Thoracic aorta (tissue), 2 donors: ENCODE measurements at places on chromosomes 2 and 18.

- DNase-seq = no peak
These were observed 488.7 kb upstream of the TCF4 start for GRCh38 chr18:56076723-56077122.

GRCh38 chr18:49537232-49537896 lies 24.5 kb upstream of the LIPG start:
- DNase-seq = no peak

- DNase-seq = no peak
These were observed 405.7 kb downstream of the FBXO15 start for GRCh38 chr18:73741946-73742345.

DNA sequence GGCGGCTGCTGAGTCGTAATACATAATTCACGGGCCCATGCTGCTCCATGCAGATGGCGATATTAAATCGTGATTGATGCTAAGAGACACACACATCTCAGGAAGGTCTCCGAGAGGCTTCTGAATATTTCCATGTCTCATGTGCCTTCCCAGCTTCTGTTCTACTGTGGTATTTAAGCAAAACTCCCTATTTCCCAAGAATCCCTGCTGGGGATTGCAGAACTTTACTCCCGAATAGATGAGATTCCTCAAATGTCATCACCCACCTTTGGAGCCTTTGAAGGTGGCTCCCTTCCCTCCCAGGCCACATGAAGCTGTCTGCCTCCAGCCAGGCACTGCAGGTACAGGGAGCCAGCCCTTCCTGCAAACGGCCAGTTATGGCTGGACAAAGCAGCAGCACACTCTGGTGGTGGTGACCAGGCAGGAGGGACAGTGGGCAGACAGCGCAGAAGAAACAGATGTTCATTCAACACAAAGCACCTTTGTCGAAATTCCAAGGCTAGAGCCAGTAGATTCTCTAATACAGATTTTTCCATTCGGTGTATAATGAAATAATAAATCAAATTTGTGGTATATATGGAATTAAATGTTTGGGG lies 14.1 kb downstream of the NRP2 start:
- no peak for DNase-seq

GRCh38 chr18:62990653-62991052 lies 275.3 kb downstream of the PHLPP1 start:
- DNase-seq = no peak

GRCh38 chr2:227267410-227268115 lies 57.5 kb upstream of the MFF start:
- DNase-seq = no peak

- no peak for DNase-seq
These were observed 29.4 kb upstream of the ASNSD1 start for GRCh38 chr2:189631849-189632248.

GRCh38 chr18:77373730-77374445 lies 124.2 kb downstream of the GALR1 start:
- no peak for DNase-seq

DNA sequence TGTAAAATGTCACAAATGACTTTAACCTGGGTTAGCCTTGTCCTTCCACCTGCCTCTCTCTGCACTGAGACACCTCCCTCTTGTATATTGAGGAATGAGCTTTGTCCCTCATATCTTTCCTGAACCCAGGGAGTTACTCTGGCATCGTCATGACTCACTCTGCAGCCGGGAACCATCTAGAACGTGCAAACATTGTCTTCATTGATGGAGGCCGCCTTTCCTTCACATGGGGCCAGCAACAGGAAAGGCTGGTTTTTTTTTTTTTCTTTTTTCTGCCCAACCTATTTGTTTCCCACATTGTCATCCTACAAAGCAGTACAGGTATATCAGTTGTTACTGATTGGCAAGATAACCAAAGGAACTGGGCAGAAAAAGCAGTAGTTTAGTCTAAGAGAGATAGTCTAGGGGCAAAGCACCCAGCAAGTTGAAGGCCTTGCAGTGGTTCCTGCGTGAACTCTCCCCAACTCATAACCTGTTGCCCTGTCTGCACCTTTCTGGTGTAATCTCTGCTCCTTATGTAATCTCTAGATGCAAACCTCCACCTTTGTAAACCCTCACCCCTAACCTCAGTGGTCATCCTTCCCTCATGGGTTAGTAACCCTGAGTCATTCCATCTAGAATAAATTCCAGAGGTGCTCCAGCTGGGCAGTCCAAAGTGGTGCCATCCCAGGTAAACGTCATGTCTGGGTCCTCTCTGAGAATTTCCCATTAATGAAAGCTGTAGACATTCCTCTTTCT lies 38.3 kb downstream of the SLC40A1 start:
- DNase-seq = no peak

GRCh38 chr2:221268631-221269030 lies 303.5 kb downstream of the EPHA4 start:
- no peak for DNase-seq

GRCh38 chr2:24125956-24126355 lies 2.7 kb downstream of the FAM228B start:
- no peak for DNase-seq

DNA sequence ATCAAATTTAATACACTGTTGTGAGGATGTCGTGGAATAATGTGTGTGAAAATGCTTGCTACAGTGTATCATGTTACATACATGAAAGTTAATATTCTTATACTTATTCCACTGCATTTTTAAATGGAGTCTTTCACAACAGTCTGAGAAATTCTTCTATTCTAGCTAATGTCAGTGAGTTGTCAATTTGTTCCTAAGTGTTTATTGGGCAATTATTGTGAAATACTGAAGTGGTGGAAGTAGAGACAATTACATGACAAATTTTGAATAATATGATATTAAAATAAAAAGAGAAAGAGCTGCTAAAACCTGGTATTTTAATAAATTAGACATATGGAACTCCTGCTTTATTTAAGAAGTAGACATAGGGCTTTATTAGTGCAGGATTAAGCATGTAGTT lies 176.1 kb downstream of the PTPRM start:
- no peak for DNase-seq

DNA sequence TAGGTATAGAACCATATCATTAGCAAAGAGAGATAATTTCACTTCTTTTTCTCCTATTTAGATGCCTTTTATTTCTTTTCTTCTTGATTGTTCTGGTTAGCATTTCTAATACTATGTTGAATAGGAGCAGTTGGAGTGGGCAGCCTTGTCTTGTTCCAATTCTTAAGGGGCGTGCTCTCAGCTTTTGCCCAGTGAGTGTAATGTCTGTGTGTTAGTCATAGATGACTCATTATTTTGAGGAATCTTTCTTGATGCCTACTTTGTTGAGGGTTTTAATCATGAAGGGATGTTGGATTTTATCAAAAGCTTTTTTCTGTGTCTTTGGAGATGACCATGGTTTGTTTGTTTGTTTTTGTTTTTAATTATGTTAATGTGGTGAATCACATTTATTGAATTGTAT lies 1453.1 kb upstream of the SLC39A10 start:
- DNase-seq = no peak

DNA sequence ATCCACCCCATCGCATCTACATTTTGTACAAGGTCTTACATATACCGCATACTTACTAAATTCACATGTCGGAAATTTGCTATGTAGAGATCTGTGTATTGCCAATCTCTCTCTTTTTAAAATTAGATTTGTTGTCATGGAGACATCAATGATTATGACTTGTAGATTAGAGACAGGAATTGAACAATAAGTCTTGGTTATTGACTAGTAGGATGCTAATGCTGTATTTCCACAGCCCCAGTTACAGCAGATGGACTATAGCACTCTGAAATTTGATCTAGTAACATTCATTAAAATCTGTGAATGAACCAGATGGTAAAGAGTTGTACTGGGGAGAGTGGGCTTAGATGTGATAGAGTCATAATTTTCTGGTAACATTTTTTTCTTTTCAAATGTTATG lies 805.7 kb downstream of the SLC4A3 start:
- no peak for DNase-seq

DNA sequence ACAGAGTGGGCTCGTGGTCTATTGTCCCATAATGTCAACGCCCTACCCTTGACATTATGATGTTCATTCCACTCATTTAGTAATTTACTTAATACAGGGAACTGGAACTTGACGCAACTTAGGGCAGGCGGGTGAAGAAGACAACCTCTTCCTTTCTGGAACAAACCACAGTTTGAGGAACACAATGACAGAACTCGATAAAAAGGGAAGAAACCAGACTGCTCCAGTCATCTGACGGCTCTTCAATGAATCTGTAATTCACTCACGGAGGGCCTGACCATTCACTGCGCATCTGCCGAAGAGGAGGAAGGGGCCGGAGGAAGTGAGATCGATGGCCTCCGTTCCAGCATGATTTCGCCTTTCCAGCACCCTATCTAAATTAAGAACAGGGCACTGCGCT lies 83.2 kb downstream of the BCL2 start:
- no peak for DNase-seq

GRCh38 chr18:36757081-36757480 lies 71.7 kb downstream of the TPGS2 start:
- DNase-seq = no peak

- DNase-seq = no peak
These were observed 62.9 kb upstream of the CDKL4 start for GRCh38 chr2:39306626-39307025.

- no peak for DNase-seq
These were observed 219.2 kb downstream of the FHOD3 start for GRCh38 chr18:36516726-36517125.

DNA sequence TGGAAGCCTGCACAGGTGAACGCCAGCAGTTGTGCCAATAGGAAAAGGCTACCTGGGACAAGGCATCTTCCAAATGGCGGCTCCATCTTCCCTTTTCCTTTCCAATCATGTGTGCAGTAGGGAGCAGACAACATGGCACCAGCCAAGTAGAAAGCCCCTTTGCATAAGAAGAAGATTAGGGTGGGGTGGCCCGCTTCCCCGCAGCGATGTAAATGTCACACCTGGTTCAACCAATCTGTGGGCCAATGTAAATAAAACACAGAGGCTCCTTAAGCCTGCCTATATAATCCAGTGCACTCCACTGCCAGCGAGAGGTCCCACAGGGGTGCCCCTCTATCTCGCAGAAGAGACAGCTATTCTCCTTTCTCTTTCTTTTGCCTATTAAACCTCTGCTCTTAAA lies 468.4 kb upstream of the CRIM1 start:
- DNase-seq = no peak

- no peak for DNase-seq
These were observed 114.5 kb downstream of the ERBB4 start for GRCh38 chr2:212424082-212424481.

DNA sequence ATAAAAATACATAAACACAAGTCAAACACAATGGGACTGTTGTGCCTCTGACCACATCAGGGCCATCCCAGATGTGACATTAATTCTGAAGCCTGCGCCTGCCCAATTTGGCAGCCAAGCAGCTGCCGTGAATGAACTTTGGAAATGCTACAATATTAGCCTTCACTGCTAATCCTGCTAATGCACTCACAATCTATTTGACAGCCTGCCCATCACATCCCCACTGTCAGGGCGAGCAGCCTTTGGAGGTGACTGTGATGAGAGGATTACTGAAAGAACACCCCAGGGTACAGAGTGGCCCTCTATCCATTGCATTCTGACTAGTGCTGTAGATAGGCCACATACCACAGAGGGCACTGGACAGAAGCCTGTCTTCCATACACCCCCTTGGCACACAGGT lies 21.6 kb downstream of the OSR1 start:
- no peak for DNase-seq

DNA sequence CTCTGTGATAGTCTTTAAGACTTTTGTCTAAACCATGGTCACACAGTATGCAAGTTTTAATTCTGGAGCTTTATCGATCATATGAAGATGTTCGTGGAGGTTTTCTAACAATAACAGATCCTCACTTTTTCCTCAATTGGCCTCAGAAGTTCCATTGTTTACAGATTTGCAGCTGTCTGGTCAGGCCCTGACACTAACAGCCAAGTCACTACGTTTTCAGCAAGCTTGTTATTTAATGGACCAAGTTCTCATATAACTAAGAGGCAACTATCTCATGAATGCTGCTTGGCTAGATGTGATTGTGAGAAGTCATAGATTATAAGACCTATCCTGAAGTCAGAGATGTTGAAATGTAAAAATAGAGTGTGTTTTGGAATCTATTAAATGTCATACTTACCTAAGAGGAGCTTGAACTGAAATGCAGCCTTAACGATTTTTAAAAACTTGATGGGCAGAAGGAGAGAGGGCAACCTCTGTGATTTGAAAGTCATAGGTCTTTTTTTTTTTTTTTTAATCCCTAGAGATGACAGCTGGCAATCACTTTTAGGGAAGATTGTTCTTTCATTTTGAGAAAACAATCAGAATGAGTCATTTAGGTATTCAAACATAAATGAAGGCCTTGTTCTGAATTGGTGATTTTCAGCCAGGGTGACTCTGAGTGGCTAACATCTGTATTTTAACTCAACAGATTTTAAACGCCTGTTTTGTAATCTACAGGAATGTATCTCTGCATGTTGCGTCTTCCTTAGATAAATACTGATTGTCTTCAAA lies 48.4 kb upstream of the NEMP2 start:
- no peak for DNase-seq

DNA sequence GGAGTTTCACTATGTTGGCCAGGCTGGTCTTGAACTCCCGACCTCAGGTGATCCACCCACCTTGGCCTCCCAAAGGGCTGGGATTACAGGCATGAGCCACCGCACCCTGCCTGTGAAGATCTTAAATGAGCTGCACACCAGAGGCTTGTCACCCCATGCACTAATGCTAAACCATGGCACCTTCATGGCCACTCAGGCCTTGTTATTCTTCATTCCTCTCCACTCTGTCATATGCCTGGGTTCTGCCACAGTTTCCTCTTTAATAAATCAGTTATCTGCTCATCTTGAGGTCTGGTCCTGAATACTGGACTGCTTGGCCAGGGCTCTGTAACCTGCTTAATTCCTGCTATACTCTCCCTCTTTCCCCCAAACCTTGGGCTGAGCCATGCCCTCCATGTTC lies 303.9 kb upstream of the FBXO11 start:
- no peak for DNase-seq

DNA sequence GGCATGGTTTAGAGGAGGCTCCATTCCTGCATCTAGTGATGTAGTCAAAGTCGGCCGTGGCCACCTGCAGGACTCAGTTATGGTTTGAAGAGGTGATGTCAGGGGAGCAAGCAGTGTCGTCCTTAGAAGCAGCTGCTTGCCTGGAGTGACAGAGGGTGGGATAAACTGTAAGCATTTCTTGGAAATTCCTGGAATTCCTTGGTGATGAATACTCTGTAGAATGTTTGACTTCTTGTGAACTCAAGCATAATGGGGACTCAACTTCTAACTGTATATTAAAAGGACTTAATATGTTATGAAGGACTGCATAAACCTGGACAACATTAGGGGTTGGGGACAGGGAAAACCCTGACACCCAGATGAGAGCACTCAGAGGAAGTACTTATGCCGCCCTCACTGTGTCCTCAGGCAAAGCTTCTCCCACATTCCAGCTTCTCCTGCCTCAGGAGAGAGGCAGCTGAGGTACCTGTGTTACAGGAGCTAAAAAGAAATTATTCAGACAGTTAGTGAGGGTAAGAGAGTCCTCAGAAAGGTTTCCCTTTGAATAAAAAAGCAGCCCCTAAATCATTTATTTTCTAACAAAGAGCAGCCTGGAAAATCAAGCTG lies 459.9 kb upstream of the CELF4 start:
- DNase-seq = no peak

DNA sequence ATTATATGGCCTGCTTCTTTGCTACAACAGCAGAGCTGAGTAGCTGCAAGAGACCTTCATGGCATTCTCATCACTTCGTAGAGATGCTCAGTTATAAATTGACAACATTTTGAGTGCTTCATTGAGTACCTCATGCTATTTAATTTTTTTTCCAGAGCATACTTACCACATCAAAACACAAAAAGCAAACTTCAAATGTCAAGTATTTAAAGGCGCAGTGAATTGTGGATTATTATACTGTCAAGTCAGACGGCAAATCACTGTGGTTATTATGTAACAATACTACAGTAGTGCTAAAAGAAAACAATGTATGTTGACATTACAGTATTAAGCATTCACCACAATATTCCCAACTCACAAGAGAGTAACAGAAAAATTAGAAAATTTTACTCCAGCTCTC lies 12.5 kb downstream of the ZC3H8 start:
- no peak for DNase-seq
